ENCODE measurements at places on chromosomes 7 and 10. TPM values are rescaled to one million over a fixed set of nuclear protein-coding genes. Genes with fewer than 3 reads are reported as not detected.
A peak's percentile ranks its signal among the peaks of the same experiment; 100 is the strongest.

- no peak for DNase-seq
Measured at GRCh38 chr7:96377399-96377798, 55.5 kb upstream of the SLC25A13 start.

- no peak for DNase-seq
Measured at GRCh38 chr10:93757136-93757535, 600 bp upstream of the LGI1 start.

GRCh38 chr7:20197837-20198236 lies 19.3 kb downstream of the MACC1 start:
- no peak for DNase-seq

GRCh38 chr7:50270531-50271018 lies 33.9 kb upstream of the IKZF1 start:
- no peak for DNase-seq

GRCh38 chr10:90741926-90742565 lies 115.8 kb downstream of the HTR7 start:
- DNase-seq = no peak

DNA sequence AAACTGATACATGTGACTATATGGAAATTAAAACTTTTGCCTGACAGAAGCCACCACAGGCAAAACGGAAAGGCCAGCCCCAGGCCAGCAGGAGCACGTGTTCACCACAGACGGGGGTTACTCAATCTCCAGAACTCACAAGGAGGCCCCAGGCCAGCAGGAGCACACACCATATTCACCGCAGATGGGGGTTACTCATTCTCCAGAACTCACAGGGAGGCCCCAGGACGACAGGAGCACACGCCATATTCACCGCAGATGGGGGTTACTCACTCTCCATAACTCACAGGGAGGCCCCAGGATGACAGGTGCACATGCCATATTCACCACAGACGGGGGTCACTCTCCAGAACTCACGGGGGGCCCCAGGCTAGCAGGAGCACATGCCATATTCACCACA lies 61.5 kb downstream of the NKX6-2 start:
- DNase-seq = no peak

GRCh38 chr10:22717728-22718127 lies 3.4 kb upstream of the PIP4K2A start:
- no peak for DNase-seq

DNA sequence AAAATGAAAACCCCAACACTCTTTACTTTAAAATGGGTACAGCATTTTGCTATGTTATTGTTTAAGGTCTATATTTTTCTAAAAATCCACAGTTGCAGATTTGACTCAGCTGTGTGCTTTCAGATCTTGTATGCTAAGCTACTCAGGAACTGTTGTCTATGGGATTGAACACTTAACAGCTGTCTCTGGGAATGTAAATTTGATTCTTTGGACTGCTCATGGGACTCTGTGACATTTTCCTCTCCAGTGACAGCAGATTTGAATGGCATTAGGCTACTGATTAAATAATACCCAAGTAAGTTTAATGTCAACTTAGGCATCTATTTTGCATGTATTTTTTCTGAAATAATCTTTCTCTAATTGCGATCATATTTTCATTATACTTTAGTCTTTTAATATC lies 1.7 kb upstream of the CD36 start:
- DNase-seq = no peak

DNA sequence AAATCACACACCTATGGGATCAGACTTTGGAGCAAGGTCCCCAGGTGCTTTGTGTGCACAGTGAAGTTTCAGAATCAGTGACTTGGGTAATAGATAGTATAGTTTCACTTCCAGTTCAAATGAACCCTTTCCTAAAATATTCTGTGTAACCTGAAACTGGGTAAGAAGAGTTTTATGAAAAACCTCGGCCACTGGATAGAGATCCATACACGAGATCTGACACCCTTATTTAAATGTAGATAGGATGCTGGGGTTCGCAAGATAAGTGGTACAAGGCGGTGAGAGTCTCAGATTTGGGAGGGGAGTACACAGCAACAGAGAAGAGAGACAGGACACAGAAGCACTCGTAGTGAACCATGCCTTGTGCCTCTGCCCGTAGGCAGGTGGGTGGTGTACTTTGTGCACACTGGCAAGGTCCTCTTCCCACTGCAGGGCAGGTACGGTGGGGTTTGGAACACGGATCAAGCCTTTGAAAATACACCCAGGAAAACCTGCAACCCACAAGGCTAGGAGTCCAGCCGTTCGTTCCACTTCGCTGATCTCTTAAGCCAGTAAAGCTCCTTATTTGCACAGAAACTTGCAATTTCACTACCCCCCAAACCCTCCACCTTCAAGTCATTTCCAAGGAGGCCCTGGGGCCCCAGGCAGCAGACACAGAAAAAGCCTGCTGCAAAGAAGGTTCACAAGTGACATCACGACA lies 162.8 kb downstream of the USP6NL start:
- DNase-seq = no peak

GRCh38 chr7:156196649-156197048 lies 384.4 kb upstream of the SHH start:
- DNase-seq = no peak

DNA sequence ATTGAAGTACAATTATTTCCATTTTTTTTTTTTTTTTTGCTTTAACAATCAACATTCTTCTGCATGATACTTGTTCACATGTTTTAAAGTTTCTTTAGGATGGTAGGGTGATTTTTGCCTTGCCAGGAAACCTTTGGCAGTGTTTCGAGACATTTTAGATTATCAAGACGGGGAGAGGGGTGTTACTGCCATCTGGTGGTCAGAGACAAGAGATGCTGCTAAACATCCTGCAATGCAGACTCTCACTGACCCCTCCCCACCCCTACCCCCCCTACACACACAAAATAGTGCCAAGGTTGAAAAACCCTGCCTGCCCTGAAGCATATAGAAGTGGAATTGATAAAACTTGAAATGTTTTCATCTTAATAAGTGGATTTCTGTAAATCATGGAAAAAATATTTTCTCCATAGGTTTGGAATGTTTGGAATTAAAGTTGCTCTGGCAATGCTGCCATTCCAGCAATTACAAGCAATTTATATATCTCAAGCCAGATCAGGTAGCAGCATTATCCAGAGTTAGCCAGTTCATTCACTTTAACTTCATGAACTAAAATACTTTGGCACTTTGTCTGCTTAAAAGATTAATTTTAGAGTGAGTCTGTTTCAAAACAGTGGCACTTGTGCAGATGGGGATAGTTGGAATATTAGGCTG lies 62.1 kb downstream of the SDHAF3 start:
- peak; percentile 23 for DNase-seq

DNA sequence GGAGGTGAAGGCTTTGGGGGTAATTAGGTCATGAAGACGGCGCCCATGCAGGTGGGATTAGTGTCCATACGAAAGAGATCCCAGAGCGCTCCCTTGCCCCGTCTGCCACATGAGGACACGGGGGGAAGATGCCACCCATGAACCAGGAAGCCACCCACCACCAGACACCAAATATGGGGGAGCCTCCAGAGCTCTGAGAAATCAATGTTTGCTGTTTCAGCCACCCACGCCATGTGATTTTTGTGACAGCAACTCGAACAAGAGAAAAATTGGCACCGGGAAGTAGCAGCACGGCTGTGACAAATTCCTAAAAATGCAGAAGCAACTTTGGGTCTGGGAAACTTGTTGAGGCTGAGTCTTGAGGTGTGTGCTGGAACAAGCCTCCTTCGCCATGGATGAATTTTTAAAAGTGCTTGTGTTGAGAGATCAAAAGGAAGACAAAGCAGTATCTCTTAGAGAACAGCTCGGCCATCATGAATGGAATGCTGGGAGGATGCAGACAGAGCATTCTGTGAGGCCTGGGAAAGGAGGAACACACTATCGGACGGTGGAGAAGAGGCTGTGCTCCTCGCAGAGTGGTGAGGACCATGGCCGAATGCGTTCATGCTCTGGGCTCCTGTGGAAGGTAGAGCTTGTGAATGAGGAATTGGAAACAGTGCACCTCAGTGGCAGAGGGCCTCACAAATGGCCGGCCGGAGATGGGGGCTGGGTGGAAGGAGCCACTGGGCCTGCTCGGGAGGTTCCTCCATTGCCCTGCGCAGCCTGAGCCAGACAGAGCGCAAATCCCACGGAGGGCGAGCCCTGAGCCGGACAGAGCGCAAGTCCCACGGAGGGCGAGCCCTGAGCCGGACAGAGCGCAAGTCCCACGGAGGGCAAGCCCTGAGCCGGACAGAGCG lies 277.5 kb downstream of the PTPRN2 start:
- DNase-seq = no peak

DNA sequence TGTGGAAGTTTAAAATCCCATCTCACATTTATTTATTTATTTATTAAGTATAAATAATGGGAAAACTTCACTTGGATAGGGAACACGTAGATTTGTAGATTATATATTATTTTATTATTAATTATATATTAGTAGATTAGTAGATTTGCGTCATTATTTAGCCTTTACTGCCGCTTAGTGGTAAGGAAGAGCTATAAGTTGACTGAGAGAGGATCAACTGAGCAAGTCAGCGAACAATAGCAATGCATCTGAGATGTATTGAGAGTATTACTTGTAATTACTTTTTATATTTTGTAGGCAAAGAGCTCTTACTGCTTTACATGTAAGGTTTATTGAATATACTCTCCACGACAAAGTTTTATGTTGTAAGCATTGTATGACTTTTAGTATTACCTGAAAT lies 244.5 kb upstream of the ANKRD30A start:
- DNase-seq = no peak

- DNase-seq = no peak
Measured at GRCh38 chr10:14032406-14032998, 298.2 kb downstream of the FRMD4A start.

- no peak for DNase-seq
Measured at GRCh38 chr10:129951101-129951969, 12.7 kb downstream of the EBF3 start.

ICA1 gene
- total RNA-seq = not detected

MMD2 gene
- not detected for total RNA-seq

C10orf53 gene
- not detected for total RNA-seq

Measured in MG63 (cell line).